ENCODE measurements at places on chromosomes 3 and 15.

DNA sequence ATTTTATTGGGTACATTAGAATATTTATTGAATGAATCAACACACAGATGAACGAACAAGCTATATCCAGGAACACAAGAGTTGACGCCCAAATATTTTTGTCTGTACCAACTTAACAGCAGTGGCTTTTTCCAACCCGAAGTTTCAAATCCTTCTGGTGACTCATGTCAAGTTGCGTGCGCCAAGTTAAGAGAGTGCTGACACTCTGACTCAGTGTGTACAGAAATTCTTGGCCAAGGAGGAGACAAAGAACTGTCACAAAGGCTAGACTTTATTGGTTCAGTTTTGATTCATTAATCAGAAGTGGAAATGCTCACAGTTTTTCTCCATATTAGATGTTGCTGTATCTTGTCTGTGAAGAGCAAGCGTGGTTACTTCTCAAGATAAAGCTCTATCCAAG is 59.6 kb upstream of the TSC22D2 start:
- DNase-seq: no peak

DNA sequence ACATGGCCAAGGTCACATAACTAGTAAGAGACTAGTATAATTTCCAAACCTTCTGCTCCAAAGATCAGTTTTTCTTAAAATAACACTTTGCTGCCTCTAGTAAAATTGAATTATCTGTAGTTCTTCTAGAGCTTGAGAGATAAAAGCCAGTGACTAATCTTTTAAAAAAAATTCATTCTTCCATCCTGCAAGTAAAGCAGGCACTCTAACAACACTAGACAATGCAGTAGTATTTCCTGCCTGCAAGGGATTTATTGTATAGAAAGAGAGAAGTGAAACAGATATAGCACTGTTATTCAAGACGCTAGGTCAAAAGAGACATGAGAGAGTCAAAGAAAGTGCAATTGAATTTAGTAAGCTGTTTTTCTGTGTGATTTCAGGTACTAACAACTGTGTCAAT is 159.5 kb upstream of the TBC1D5 start:
- DNase-seq: no peak

GRCh38 chr3:152910211-152910610 is 75.3 kb downstream of the P2RY1 start:
- no peak for DNase-seq

DNA sequence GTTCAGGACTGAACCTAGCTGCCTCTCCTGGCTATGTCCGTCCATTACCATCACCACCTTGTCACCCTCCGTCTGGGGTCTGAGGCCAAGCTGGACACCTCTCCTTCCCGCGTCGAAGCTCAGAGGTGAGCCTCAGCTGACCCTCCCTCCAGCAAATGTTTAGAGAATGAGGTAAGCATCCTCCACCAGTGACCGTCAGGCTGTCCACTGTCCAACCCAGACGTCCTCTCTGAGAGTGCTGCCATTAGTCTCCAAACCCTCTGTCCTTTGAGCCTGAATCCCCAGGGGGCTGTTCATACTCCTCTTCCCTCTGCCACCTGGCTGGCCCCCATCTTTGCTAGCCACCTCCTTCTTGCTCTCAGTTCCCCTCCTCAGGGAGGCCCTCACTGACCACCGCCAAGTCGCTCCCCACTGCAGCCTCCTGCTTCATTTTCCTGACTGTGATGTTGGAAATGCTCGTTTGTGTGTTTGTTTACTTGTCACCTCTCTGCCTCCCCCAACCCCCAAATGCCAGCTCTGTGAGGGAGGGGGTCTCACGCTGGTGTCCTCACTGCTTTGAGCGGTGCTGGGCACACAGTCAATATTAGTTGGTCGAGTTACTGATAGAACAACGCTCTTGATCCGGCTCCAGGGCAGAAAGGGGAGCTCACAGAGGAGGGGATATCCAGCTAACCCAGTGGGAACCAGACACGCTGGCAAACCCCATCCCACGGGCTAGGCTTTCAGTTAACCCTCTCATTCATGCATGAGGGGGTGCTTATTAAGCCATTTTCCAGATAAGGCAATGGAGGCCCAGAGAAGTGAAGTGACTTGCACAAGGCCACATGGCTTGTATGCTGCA is 64.9 kb downstream of the IQSEC1 start:
- DNase-seq: no peak

- DNase-seq: no peak
Observed at GRCh38 chr3:23241256-23241655, 38.1 kb downstream of the UBE2E2 start.

DNA sequence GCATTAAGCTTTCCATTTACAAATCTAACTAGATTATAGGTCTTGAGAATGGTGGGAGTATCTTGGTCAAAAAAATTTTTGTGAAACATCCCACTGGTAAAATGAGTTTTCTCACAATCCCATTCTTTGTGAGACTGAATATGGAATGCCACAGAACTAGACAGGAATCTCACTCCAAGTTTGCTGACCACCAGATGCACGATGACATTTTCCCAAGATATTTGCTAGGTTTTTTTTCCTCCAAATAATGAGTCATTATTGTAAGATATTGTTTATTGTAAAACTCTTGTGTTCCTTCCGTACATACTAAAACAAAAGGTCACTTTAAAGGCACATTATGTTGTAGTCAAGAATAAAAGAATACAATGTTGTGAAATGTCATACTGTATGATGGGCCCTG is 53.9 kb downstream of the COPS2 start:
- no peak for DNase-seq

- no peak for DNase-seq
Observed at GRCh38 chr3:99049164-99049563, 147.7 kb upstream of the DCBLD2 start.

GRCh38 chr15:57436961-57437360 is 60.7 kb downstream of the CGNL1 start:
- no peak for DNase-seq

GRCh38 chr3:183620252-183620628 is 15.2 kb upstream of the KLHL24 start:
- no peak for DNase-seq

DNA sequence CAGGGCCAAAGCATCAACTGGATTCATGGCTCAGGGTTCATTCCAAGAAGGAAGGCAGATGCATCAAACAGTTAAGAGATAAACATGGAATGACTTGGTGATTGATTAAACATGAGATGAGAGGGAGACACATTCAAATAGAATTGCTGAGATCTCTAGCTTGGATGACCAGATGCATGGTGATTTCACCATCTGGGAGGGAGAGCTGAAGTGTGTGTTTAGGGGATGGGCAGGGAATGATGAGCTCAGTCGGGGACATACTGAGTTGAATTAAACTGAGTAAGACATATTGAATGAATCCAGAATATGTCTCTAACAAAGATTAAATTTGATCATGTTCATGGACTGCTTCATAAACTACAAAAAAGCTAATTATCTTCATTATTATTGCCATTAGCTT is 35.5 kb downstream of the CADPS start:
- no peak for DNase-seq

- DNase-seq: peak; percentile 70
Observed at GRCh38 chr15:101533371-101534140, 44.0 kb upstream of the PCSK6 start.

DNA sequence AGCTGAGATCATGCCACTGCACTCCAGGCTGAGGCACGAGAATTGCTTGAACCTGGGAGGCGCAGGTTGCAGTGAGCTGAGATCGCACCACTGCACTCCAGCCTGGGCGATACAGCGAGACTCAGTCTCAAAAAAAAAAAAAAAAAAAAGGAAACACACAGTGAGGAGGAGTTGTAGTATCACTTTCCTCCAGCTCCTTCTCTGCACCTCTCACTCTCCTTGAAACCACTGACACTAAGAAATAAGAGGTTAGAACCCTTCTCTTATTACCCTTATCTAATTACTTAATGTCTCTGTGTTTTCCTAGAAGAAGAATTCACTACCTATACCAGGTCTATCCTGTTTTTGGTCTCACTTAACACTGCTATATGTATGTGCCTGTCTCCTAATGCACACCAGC is 31.7 kb downstream of the RAB27A start:
- DNase-seq: no peak

- DNase-seq: no peak
Observed at GRCh38 chr3:90032980-90033641, 925.7 kb downstream of the EPHA3 start.

- no peak for DNase-seq
Observed at GRCh38 chr15:46315434-46315833, 680.6 kb downstream of the SQOR start.

DNA sequence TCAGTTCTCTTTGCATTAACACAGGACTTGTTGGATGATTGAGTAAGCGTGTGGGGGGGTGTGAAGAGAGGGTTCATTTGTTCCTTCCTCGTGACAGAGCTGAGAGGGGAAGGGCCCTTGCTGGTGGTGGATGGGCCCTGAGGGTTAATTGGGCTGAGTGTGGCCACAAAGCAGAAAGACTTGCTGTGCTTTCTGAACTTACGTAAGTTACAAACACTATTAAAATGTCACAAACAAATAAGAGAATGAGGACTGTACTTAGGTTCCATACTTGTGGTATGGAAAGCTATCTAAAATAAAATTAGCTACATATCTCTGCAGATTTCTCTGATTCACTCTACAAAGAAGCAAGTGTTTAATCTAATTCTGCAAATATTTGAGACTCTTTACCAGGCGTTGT is 231.3 kb downstream of the LPP start:
- no peak for DNase-seq

GRCh38 chr15:91946581-91947292 is 93.2 kb downstream of the SLCO3A1 start:
- no peak for DNase-seq

DNA sequence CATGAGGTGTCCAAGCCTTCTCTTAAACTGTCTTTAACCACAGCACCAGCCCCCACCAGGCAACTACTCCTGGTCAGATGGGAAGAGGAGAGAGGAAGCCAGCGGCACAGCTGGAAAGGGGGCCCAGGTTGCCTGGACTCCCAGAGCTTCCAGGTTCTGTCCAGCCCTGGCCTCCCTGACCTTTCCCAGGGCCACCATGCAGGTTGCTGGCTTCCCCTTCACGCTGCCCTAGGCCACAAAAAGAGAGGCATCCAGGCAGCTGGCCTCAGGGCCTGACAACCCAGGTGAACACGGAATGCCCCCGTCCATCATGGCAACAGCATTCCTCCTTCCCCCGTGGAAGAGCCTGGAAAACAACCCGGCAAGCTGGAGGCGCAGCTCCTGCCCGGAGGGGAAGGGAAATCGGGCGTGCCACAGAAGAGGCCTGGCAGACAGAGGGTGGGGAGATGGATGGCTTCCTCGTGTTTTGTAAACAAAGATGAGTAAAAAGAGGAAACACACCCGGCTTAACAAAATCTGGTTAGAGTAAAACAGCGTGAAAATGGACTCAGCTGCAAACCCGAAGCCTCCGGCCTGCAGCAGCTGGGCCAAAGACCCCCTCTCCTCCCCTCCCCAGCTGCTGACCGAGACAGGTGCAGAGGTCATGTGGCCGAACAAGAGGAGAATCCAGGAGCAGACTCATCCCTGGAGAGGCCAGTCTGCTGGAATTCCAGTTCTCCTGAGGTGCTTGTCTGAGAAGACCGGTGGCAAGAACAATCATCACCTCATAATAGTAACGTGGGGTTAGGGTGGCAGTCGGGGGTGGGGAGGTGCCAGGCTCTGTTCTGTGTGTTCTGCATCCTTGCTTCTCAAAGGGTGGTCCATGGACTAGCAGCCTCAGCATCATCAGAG is 15.5 kb downstream of the BMF start:
- DNase-seq: no peak

- DNase-seq: no peak
Observed at GRCh38 chr15:99989095-99989494, 255.9 kb upstream of the LYSMD4 start.

DNA sequence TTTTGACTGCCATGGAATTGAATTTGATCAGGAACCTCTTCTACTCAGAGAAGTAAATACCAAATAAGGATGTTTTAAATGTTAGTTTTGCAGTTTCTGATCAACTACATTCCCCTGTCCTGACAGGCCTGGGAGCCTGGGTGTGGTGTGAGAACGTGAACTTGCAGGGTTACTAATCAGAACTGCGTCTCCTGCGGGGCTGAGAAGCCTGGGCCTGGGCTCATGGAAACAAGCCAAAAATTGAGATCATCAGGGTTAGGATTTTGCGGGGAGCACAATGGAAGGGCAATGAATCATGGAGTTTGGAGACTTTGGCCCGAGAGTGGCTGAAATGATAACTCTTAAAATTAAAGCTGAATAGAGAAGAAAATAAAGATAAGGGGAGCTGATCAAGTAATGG is 47.8 kb upstream of the C3orf70 start:
- DNase-seq: no peak

GRCh38 chr3:107782054-107782453 is 259.3 kb downstream of the BBX start:
- DNase-seq: no peak

GRCh38 chr3:137325170-137325569 is 367.4 kb downstream of the IL20RB start:
- DNase-seq: no peak

DNA sequence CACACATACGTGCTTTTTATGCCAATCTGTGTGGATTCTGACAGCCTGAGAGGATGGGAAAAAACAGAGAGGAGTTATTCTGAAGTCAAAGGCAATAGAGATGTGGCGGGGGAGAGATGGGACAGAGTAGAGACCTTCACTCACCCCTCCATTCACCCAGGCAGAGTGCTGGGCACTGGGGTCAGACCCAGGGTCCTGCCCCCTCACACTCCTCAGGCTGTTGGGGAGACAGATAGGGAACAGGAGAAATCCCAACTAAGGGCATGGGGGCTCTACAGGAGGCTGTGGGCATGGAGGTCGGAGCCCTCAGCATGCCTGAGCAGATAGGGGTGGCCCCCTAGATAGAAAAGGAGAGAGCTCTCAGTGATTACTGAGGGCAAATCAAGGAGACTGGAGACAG is 30.3 kb downstream of the SLC22A14 start:
- no peak for DNase-seq

- no peak for DNase-seq
Observed at GRCh38 chr3:149203758-149204157, 17.9 kb downstream of the CP start.

GRCh38 chr3:196967412-196968232 is 1.0 kb downstream of the PIGZ start:
- DNase-seq: no peak

DNA sequence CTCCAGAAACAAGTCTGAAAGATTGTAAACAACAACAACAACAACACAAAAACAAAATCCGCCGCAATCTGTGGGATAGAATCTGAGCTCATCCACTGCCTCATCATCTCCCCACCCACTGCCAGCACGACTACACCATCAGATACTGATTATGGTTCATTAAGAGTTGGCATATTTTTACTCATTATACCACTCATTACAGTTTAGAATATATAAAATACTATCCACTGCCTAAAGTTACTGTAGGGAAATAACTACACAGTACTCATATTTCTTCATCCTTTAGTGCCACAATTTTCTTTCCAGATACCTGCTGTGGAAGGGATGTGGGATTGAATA is 152.5 kb upstream of the PEX5L start:
- DNase-seq: no peak
